ENCODE measurements at places on chromosomes 3 and 15.

DNA sequence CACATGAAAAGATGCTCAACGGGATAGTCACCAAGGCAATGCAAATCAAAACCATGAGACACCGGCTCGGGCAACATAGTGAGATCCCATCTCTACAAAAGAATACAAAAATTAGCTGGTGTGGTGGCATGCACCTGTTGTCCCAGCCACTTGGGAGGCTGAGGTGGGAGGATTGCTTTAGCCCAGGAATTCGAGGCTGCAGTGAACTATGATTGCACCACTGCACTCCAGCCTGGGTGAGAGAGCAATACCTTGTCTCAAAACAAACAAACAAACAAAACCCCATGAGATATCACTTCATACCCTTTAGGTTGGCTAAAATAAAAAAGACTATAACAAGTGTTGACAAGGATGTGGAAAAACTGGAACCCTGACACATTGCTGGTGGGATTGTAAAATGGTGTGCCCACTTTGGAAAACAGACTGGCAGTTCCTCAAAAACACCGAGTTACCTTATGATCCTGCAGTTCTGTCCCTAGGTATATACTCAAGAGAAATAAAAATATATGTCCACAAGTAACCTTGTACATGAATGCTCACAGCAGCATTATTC lies 3.8 kb upstream of the PPARG start:
- DNase-seq = no peak

DNA sequence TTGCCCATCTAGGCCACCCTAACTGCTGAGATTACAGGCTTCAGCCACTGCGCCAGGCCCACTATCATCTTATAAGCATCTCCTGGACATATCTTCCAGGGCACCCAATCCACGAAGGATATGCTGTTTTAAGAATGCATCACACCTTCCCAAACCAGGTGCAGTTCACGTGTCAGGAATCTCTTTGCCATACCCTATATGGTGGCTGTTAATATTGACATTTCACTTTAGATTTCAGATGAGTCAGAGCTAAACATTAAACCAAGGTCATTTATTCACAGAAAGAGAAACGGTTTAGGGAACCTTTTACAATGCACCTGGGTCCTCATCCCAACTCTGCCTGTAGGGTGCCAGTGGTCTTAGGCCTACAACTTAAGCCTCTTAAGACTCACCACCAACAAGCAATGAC lies 85.7 kb downstream of the TBL1XR1 start:
- no peak for DNase-seq

DNA sequence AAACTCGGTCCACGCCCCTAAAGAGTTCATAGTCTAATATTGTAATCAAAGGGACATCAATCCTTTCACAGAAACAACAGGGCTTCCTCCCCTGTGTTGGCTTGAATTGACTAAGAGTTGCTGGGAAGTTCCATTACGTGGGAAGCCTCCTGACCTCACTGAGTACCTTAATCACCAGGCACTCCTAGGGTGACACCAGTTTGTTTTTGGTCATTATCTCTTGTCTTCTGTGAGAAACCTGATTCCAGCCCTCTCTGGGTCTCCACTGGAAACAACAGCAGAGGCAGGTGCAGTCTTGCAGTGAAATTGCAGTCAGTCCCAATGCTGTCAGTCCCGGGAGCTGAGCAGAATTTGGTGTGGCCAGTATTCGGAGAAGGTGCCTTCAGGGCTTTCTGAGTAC lies 55.4 kb downstream of the BOC start:
- DNase-seq = no peak

GRCh38 chr15:77494073-77494867 lies 73.6 kb downstream of the HMG20A start:
- DNase-seq = no peak

All from stimulated activated CD4-positive, alpha-beta T cell treated with anti-CD3 and anti-CD28 coated beads, Interleukin-15, amount 100 ng/mL, for 1 hour (primary cell).